ENCODE measurements at places on chromosomes 12 and 14.
A peak's percentile ranks its signal among the peaks of the same experiment; 100 is the strongest.

DNA sequence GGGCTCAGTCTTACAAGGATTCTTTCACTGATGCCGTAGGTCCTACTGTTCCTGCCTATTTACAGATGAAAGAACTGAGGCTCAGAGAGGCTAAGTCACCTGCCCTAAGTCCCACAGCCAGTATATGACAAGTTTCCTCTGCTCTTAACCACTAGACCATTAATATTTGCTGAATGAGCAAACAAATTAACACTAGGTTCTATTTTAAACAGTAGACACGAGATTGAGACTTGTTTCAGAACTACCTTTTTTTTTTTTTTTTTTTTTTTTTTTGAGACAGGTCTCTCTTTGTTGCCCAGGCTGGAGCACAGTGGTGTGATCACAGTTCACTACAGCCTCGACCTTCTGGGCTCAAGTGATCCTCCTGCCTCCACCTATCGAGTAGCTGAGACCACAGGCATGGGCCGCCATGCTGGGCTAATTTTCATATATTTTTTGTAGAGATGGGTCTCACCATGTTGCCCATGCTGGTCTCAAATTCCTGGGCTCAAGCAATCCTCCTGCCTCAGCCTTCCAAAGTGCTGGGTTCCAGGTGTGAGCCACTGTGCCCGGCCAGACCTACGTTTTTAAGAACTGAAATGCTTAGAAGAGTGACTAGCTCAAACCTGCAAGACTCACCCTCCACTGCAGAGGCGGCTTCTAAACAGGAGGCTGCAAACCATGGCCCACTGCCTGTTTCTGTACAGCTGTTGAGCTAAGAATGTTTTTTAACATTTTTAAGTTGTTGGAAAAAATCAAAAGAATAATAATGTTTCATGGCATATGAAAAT is 12.9 kb downstream of the SYNE3 start:
- no peak for DNase-seq

DNA sequence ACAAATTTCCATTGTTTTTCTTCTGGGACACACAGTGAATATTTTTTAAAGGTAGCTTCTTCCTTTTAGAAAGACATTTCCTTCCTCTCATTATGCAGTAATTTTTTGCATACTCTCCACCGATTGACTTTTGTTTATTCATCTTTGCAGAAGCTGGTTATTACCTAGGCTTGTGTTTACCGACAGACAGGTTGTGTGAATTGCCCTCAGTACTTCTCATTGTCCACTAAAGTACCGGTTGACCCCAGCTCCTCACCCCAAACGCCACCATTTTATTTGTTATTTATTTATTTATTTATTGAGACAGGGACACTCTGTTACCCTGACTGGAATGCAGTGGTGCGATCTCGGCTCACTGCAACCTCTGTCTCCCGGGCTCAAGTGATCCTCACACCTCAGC is 63.4 kb upstream of the MYL2 start:
- no peak for DNase-seq

GRCh38 chr14:66496188-66496807 is 10.1 kb downstream of the CCDC196 start:
- DNase-seq, result no peak

DNA sequence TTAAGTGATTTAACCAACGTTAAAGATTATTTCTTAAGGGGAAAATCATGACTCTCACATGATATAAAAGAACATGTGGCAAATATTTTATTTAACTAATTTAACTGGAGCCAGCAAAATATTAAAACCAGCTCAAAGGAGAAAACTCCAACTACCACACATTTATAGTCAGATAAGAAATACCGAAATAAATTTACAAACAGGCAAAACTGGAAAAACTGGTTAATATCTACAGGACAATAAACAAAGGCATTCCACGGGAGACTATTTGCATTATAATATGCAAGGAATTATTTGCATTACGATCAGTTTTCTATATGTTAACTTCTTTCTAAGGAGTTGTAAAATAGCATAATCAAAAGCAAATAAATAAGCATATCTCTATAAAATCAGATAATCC is 13.8 kb upstream of the BCL2L14 start:
- no peak for DNase-seq

DNA sequence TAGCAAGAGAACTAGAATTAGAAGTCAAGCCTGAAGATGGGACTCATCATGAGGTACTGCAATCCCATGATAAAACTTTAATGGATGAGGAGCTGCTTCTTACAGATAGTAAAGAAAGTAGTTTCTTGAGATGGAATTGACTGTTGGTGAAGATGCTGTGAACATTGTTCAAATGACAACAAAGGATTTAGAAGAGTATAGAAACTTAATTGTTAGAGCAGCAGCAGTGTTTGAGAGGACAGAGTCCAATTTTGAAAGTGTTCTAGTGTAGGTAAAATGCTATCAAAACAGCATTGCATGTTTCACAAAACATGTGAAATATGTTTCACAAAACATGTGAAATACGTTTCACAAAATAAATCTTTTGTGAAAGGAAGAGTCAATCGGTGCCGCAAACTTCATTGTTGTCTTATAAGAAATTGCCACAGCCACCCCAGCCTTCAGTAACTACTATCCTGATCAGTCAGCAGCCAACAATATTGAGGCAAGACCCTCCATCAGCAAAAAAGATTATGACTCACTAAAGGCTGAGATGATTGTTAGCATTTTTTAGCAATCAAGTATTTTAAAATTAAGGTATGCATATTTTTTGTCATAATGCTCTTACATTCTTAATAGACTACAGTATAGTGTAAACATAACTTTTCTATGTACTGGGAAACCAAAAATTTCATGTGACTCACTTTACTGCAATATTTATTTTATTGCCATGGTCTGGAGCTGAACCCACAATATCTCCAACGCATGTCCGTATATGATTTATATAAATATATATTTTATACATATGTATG is 173.4 kb upstream of the BMP4 start:
- no peak for DNase-seq

- DNase-seq, result no peak
Measured at GRCh38 chr12:82730953-82731459, 44.3 kb downstream of the TMTC2 start.

DNA sequence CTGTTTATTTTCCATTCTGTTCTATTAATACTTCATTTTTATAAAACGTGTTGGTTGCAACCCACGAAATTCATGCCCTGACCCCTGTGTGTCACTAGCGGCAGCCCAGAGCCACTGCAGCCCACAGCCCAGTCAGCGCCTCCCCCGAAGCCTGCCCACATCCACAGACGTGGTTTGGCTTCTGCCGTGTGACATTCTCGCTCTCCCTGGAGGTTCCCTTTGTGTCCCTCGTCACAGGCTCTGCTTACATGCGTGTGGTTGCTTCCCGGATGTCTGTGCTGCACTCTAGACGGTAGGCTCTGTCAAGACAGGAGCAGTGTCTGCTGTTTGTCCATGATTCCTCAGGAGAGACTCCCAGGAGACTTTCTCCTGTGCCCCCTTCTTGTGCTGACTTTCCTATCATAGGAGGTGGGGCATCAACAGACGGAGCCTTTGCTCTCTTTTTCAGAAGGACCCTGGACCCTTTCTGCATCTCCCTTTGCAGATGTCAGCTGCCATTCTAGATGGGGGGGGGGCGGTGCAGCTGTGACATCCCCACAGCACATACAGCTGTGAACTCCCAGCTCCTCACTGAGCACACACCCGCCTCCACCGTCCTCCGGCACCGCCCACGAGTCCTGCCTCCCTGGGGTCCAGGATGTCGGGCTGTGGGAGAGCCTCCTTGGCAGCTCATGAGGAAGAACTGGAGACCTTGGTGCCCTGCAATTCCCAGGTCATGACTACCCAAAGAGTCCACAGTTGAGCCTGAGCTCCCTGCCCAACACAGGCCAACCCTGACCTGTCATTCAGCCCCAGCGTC is 36.8 kb upstream of the PIWIL1 start:
- peak; percentile 12 for DNase-seq

GRCh38 chr12:56374726-56375597 is 12.3 kb upstream of the APOF start:
- no peak for DNase-seq

DNA sequence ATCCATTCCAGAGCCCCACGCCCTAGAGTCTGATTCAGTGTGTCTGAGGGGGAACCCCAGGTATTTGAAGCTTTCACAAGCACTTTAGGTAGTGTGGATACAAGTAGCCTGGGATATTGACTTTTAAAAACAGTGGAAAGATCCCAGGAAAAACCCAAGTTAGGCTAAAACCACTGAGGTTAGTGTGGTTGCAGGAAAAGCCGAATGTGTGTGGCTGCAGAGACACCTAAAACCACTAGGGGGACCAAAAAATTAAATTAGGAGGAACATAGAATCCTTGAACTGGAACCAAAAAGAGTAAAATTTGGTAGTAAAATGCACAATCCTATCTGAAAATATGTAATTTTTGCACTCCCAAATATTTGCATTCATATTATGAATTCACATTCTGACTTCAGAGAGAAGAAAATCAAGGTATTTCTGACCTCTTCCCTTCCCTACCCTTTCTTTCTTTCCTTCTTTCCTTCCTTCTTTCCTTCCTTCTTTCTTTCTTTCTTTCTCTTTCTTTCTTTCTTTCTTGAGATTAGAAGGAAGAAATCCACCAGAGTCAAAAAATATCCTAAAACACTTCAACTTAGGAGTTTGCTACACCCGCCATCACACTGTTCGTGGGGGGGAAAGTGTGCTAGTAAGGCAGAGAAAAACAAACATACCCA is 37.8 kb downstream of the SLCO1A2 start:
- peak; percentile 1 for DNase-seq

- DNase-seq, result no peak
Measured at GRCh38 chr12:90510948-90511347, 444.0 kb downstream of the CCER1 start.

DNA sequence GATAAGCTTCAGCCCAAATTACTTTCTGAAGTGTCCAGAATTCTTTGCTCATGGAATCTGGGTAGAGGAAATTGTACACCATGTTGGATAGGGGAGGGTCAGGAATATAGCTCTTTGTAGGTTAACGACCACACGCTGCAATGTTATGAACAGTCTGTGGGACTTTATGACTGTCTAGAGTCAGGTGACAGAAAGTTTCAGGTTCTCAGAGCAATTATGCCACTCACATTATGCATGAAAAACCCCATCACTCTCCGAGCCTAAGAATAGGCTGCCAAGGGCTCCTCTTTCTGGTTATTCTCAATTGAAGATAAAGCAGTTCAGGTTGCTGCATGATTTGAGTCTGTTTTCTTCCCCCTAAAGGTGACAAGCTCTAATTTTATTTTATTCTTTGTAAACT is 430.9 kb downstream of the ATP23 start:
- no peak for DNase-seq

DNA sequence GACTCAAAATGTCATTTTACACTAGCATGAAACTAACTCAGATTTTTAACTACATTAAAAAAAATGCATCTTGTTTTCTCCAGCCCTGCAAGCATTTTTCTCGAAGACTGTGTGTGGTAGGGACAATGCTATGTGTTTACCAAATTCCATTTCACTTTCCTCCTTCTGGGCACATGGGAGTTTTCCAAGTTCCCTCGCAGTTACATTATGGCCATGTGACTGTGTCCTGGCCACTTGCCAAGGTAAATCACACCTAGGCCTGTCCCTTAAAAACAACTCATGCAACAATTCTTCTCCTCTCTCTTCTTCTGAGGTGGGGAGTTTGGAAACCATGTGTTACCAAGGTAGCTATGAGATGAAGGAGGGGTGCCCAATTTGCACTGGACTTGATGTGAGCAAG is 108.7 kb downstream of the SYT10 start:
- no peak for DNase-seq

DNA sequence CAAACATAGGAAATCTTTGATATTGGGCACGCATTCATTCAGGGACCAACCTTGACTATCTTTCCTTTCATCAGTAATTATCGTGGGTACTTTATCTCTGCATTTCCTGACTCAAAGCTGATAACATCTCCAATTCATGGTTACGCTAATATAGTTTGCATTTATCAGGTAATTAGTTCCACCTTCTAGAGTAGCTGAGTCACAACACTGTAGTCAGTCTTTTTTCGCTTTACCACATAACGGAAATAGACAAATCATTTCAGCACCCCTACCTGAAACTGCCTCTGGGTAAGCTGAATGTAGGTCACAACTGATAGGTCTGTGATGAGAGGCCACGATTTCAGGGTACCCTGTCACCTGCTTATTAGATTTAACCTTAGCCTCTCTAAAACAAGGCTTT is 36.7 kb upstream of the IL22 start:
- peak; percentile 87 for DNase-seq

DNA sequence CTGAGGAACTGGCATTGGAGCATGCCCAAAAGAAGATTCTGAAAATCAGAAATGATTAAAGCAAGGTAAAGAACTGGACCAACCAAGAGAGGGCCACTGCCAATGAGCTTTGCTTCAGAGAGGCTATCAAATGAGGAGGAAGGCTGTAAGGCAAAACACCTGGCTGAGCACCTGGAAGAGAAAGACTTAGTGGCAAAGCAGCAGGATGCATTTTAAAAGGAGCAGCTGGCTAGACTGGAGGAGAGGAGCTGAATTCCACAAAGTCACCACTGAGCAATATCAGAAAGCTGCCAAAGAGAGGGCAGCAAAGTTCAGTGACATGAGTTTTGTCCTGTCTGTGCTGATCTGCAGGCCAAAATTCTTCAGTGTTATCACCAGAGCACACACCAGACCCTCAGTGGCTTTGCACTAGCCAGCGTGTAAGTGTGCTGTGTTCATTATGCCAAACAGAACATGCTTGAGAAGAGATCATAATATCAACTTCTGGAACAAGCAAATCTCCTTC is 338.7 kb downstream of the TRHDE start:
- no peak for DNase-seq

GRCh38 chr12:110024051-110024450 is 24.3 kb downstream of the C12orf76 start:
- DNase-seq, result no peak

- DNase-seq, result no peak
Measured at GRCh38 chr12:5535541-5535940, 103.6 kb downstream of the NTF3 start.

DNA sequence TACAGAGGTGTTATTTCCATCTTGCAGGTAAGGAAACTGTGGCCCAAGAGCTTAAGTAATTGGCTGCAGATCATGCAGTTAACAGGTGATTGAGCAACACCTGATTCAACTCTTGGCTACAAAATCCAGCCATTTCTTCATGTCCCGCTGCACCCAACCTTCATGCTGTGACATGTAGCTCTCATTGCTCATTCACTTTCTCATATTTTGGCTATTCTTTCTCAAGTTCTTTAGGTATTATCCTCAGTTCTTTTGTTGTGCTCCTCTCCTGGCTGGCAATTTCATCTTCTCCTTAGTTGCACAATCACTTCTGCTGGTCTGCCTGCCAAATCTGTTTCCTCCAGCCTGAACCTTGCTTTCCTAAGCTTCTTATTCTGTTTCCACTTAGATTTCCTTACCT is 300.8 kb downstream of the SSPN start:
- DNase-seq, result no peak

DNA sequence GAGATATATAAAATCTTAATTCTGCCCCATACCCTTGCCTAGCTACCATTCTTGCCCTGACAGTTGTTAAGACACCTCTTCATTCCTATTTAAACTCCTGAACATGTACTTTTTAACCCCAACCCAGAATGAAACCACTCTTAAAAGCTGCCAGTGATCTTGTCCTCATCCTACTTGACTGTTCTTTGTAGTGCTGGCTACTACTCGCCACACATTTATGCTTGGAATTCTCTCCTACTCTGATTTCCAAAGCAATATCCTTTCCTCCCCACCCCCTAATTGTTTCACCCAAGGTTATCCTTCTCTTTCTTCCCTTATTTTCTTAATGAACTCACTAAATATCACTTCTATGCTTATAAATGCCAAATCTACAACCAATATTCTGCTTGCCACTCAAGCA is 4.1 kb downstream of the NFYB start:
- DNase-seq, result no peak

Measured in Jurkat, Clone E6-1 (cell line).